Panc1 (cell line): ENCODE measurements at places on chromosomes 11 and 22.

DNA sequence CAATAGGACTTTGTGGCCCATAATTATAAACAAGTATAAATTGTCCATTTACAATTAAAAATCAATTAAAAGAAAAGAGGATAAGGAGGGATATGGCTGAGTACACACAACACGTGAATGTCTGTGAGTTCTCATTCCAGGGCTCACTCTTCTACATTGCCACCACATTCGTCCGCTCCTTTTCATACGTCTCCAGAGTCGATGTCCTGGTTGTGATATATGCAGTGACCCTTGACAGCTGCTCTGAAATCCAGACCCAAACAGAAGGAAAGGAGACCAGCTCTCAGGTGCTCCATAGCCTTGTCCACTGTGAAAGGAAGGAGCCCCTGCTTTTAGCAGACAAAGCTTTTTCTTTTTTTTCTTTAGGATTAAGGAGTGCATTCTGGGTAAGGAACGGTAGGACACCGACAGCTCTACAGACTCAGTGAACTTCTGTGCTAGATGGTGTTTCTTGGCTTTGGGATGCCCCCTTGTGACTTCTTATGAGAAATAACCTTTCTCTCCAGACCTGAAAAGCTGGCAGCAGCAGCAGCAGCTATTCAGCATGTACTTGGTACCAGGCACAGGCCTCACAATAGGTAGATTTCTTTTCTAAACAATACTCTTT, 19.7 kb upstream of the DNAJB13 start:
- H3K27ac ChIP-seq = no peak overlapping the region
- no peak overlapping the region for H3K4me3 ChIP-seq

GRCh38 chr11:130139401-130139800, 20.2 kb upstream of the ST14 start:
- no peaks in the 10 kb centered on the region for H3K4me1 ChIP-seq
- no peak overlapping the region for H3K27ac ChIP-seq
- H3K4me3 ChIP-seq = no peak overlapping the region
- DNase-seq = no peak
- peaks cover 28% of the 10 kb centered on the region for H3K36me3 ChIP-seq

GRCh38 chr22:16917144-16918003, 90.6 kb downstream of the GAB4 start:
- H3K27me3 ChIP-seq = no peaks in the 10 kb centered on the region; the same call in 1 of the 2 replicates
- H3K4me1 ChIP-seq = no peaks in the 10 kb centered on the region
- peak; percentile 39 for DNase-seq
- no peak overlapping the region for H3K27ac ChIP-seq

GRCh38 chr11:113677685-113678084, 28.4 kb downstream of the TMPRSS5 start:
- peaks cover 34% of the 10 kb centered on the region for H3K4me1 ChIP-seq
- no peak for DNase-seq
- no peaks in the 10 kb centered on the region for H3K36me3 ChIP-seq
- no peak overlapping the region for H3K4me3 ChIP-seq
- H3K27ac ChIP-seq = no peak overlapping the region

GRCh38 chr11:35631891-35632290, 13.6 kb downstream of the FJX1 start:
- H3K4me1 ChIP-seq = no peaks in the 10 kb centered on the region; the same call in 1 of the 2 replicates
- no peaks in the 10 kb centered on the region for H3K27me3 ChIP-seq
- no peaks in the 10 kb centered on the region for H3K36me3 ChIP-seq
- no peak overlapping the region for H3K4me3 ChIP-seq

GRCh38 chr22:32612834-32613233, 138.2 kb downstream of the FBXO7 start:
- H3K4me1 ChIP-seq = no peaks in the 10 kb centered on the region
- H3K27me3 ChIP-seq = no peaks in the 10 kb centered on the region
- H3K36me3 ChIP-seq = no peaks in the 10 kb centered on the region
- H3K27ac ChIP-seq = no peak overlapping the region
- H3K4me3 ChIP-seq = no peak overlapping the region

DNA sequence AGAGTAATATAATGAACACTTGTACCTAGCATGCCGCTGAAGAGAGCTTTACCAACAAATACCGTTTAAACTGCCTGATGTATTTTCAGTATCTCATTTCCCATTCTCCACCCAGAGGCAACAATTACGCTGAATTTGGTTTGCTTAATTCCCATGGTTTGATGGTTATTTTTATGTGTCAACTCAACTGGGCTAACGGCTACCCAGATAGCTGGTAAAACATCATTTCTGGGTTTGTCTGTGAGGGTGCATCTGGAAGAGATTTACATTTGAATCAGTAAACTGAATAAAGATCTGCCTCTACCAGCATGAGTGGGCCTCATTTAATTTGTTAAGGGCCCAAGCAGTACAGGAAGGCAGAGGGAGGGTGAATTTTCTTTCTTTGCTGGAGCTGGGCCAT, 377.9 kb downstream of the DYNC2H1 start:
- H3K36me3 ChIP-seq = no peaks in the 10 kb centered on the region
- no peaks in the 10 kb centered on the region for H3K27me3 ChIP-seq
- no peaks in the 10 kb centered on the region for H3K4me1 ChIP-seq
- no peak for DNase-seq
- no peak overlapping the region for H3K27ac ChIP-seq
- H3K4me3 ChIP-seq = no peak overlapping the region

DNA sequence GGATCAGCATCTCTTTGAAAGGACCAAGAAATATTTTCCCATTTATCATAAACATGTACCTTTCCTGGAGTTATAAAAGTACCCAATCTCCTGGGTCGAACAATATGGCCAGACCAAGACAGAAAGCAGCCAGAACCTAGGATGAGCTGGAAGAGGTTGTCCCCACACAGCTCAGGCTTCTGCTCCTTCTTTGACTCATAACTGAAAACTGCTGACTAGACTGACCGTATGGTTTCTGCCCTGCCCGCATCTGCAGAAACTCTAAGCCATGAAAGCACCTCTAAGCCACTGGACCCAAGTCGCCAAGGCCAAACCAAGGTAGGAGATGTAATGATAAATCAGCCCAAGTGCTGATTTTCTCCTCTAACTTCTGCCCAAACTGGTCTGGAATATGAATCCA, 129.8 kb downstream of the OPCML start:
- H3K27me3 ChIP-seq = no peaks in the 10 kb centered on the region
- no peak overlapping the region for H3K27ac ChIP-seq
- no peaks in the 10 kb centered on the region for H3K36me3 ChIP-seq

DNA sequence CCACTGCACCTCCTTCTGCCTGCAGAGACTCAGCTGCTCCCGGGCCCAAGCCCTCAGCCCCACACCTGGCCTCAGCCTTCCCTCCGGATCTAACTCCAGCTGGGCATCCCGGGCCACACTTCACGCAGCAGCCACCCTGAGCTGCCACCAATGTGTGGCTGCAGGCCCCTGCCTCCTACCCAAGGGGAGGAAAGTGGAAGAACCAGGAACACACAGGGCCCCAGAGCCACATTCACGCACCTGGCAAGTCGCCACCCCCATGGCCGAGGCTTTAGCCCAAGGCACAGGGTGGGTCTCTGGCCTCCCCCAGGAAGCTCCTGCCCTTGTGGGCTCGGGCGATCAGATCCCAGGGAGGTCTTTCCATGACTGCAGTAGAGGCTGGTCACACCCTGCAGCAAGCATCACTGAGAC, 345.6 kb downstream of the CTTN start:
- no peak for DNase-seq
- no peaks in the 10 kb centered on the region for H3K4me1 ChIP-seq
- H3K27me3 ChIP-seq = no peaks in the 10 kb centered on the region; the same call in 1 of the 2 replicates
- H3K4me3 ChIP-seq = no peak overlapping the region

DNA sequence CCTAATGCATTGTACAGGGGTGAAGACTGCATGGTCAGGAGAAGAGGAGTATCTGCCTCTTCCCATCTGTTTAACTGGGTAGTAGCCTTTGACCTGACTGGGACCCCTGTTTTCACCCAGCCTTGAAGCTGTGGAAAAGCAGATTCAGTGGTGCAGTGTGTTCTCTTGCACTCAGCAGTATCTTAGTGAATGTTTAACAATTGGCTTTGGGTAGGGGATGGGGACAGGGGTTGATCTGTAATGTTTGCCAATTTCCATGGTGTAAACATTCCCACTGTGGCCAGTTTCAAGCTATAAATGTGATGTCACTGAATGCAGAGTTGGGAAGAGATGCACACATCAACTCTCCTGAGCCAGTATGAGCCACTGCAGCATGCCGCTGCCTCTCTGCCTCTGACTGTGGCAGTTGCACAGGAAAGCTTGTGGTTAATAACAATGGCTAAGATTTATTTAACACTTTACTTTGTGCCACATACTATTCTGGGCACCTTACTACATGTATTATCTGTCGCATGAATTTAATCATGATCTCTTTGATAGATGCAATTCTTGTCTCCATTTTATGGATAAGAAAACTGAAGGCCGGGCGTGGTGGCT, 15.7 kb downstream of the FJX1 start:
- no peak overlapping the region for H3K27ac ChIP-seq
- H3K36me3 ChIP-seq = no peaks in the 10 kb centered on the region
- no peak for DNase-seq

DNA sequence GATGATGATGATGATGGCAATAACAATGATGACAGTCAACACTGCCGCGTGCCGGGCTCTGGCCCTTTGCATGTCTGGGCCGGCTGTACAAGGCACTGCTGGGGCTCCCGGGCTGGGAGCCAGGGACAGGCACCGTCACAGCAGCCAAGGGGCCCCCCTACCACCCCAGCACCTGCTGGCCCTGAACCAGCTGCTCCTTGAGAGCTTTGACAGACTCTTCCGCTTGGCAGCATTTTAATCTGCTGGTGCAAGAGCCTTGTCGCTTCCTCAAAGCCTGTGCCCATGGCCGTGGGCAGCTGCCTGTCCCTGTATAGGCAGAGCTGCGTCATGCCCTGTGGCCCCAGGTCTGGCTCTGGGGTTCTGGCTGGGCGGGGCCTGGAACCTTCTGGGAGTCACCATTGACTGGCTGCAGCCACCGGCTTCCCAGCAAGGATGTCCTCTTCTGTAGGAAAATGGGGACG, 12.9 kb upstream of the MUC6 start:
- H3K27me3 ChIP-seq = no peaks in the 10 kb centered on the region
- peaks cover 9% of the 10 kb centered on the region; the same call in 1 of the 2 replicates for H3K4me1 ChIP-seq
- no peaks in the 10 kb centered on the region for H3K36me3 ChIP-seq
- H3K27ac ChIP-seq = no peak overlapping the region
- no peak overlapping the region for H3K4me3 ChIP-seq
- DNase-seq = no peak

GRCh38 chr11:65968600-65969482, 7.3 kb downstream of the SART1 start:
- peaks cover 11% of the 10 kb centered on the region for H3K36me3 ChIP-seq
- H3K27me3 ChIP-seq = no peaks in the 10 kb centered on the region
- no peak for DNase-seq
- peaks cover 5% of the 10 kb centered on the region; the same call in 1 of the 2 replicates for H3K4me1 ChIP-seq

- H3K36me3 ChIP-seq = no peaks in the 10 kb centered on the region
- no peaks in the 10 kb centered on the region for H3K4me1 ChIP-seq
- no peak for DNase-seq
- H3K27me3 ChIP-seq = peaks cover 8% of the 10 kb centered on the region; the same call in 1 of the 2 replicates
These were observed 582.2 kb upstream of the CADM1 start for GRCh38 chr11:116086426-116086825.

DNA sequence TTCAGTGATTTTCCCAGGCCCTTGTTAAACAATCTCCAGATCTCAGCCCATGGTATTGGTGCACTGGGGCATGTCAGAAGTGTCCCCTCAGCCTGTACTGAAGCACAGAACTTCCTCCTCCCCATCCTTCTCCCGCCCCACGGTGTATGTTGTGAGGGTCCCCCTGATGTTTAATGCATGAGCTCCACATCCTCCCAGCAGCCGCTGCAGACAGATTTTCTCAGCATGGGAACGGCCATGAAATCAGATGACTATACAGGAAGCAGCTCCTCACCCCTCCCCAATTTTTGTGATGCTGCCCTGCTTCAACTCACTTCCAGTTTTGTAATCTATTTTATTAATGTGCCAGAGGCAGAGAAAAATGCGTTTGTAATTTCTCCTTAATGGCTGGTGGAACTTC, 406.0 kb downstream of the MIAT start:
- DNase-seq = no peak
- no peaks in the 10 kb centered on the region for H3K27me3 ChIP-seq
- H3K27ac ChIP-seq = no peak overlapping the region
- no peaks in the 10 kb centered on the region for H3K4me1 ChIP-seq

- peaks cover 14% of the 10 kb centered on the region for H3K4me1 ChIP-seq
- no peak overlapping the region for H3K4me3 ChIP-seq
- H3K36me3 ChIP-seq = no peaks in the 10 kb centered on the region
- DNase-seq = no peak
- H3K27me3 ChIP-seq = no peaks in the 10 kb centered on the region
These were observed 668 bp downstream of the F2 start for GRCh38 chr11:46719543-46720218.

GRCh38 chr11:129225190-129225589, 33.1 kb upstream of the ARHGAP32 start:
- H3K36me3 ChIP-seq = no peaks in the 10 kb centered on the region
- H3K4me1 ChIP-seq = no peaks in the 10 kb centered on the region
- H3K27me3 ChIP-seq = no peaks in the 10 kb centered on the region
- H3K4me3 ChIP-seq = no peak overlapping the region
- DNase-seq = no peak

DNA sequence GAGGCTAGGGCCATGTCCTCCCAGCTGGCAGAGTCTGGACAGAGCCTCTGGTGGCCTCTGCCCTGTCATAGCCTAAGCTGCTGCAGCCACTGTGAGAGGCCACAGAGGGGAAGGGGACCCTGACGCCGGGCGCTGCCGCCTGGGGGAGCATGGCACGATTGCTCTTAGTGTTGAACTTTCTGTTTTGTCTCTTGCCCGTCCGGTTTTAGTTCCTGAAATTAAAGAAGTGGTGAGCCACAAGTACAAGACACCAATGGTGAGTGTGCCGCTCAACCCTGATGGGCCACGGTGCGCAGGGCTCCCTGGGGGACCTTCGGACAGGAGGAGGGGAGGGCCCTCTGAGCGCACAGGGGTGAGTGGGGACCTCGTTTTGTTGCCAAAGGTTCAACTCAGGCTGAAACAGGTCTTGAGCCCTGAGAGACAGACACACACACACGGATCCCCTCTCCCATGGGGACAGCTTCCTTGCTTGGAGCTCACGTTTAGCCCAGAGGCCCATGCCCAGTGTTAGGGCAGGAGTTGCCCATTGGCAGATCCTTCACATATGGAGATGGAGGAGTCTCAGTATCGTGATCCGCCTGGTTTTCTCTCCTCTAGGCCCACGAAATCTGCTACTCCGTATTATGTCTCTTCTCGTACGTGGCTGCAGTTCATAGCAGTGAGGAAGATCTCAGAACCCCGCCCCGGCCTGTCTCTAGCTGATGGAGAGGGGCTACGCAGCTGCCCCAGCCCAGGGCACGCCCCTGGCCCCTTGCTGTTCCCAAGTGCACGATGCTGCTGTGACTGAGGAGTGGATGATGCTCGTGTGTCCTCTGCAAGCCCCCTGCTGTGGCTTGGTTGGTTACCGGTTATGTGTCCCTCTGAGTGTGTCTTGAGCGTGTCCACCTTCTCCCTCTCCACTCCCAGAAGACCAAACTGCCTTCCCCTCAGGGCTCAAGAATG, 23.8 kb downstream of the MYBPC3 start:
- H3K36me3 ChIP-seq = no peaks in the 10 kb centered on the region
- DNase-seq = no peak
- no peak overlapping the region for H3K4me3 ChIP-seq
- no peak overlapping the region for H3K27ac ChIP-seq
- H3K27me3 ChIP-seq = no peaks in the 10 kb centered on the region

- H3K27me3 ChIP-seq = no peaks in the 10 kb centered on the region
- peak; percentile 25 for DNase-seq
- H3K4me1 ChIP-seq = peaks cover 8% of the 10 kb centered on the region
- no peak overlapping the region for H3K4me3 ChIP-seq
These were observed 44.6 kb downstream of the RDX start for GRCh38 chr11:110251836-110252235.

- H3K4me3 ChIP-seq = no peak overlapping the region
- no peaks in the 10 kb centered on the region for H3K27me3 ChIP-seq
- no peak for DNase-seq
- H3K4me1 ChIP-seq = no peaks in the 10 kb centered on the region
- H3K27ac ChIP-seq = no peak overlapping the region
These were observed 87.5 kb downstream of the PRMT3 start for GRCh38 chr11:20474882-20475517.
